ENCODE measurements at places on chromosomes 1 and 21.

- no peak overlapping the region for H3K4me3 ChIP-seq
- DNase-seq = no peak
Observed at GRCh38 chr1:8727809-8728213, 89.6 kb downstream of the RERE start.

DNA sequence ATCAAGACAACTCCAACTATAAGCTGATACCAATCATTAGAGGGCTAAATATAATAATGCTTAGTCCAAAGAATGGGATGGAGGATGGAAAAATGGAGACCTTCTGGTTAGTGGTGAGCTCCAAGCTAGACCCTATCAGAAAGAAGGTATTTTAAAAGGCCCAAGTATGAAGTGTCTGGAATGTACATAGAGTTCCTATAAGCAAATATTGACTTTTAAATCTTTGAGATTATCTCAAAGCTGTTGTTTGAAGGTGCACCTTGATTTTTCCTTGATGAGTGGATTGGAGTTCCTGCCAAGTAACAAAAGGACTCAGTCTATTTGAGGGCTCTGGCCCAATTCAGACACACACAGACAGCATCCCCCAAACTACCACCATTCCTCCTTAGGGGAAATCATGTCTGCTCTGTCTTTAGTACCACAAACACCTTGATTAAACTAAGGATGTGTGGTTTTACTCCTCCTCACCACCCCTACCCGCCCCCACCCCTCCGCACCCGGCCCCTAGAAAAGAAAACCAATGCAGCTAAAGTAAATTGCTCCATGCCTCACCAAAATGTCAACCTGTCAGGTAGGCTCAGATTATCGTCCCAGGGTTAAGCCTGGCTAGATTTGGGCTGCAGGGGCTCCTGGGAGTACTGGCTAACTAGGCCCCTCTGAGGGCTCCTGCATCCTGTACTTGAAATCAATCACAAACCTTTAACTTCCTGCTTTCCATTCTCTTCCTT lies 59.4 kb downstream of the CDC7 start:
- peaks cover 75% of the 10 kb centered on the region for H3K4me1 ChIP-seq
- H3K27me3 ChIP-seq = no peaks in the 10 kb centered on the region
- peak overlapping the region; percentile 67 for H3K4me3 ChIP-seq

- no peak overlapping the region for H3K27ac ChIP-seq
- DNase-seq = no peak
- no peak overlapping the region for H3K4me3 ChIP-seq
Observed at GRCh38 chr1:158124034-158124433, 56.7 kb upstream of the CD1D start.

GRCh38 chr1:84996846-84997666 lies at the start of gene MCOLN2:
Gene MCOLN2 (minus strand): TSS chr1:84997113. CDS start chr1:84996872, 241 bp downstream.
- peaks cover 33% of the 10 kb centered on the region for H3K27me3 ChIP-seq
- peak within 1 kb of the TSS; percentile 85 for H3K4me3 ChIP-seq
- peaks cover 9% of the 10 kb centered on the region for H3K36me3 ChIP-seq
- H3K27ac ChIP-seq = peak within 1 kb of the TSS; percentile 78

DNA sequence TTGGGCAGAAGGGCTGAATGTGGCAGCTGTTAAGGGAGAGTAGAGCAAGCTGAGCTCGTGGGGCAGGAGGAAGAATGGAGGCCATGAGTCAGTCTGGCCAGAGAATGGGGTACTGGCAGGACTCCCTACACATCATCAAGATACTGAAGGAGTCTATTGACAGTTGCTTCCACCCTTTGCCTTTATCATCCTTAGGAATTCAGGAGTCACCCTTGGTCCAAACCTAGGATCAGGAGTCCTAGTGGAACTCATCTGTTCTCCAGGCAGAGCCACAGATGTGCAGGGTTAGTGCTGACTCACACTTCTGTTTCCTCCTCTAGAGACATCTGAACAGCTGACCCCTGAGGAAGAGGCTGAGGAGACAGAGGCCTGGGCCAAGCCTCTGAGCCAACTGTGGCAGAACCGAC lies 18.7 kb upstream of the ST3GAL3 start:
- H3K27me3 ChIP-seq = no peaks in the 10 kb centered on the region
- no peak for DNase-seq
- no peaks in the 10 kb centered on the region for H3K4me1 ChIP-seq

- no peak overlapping the region for H3K4me3 ChIP-seq
- DNase-seq = no peak
- H3K27ac ChIP-seq = no peak overlapping the region
- H3K4me1 ChIP-seq = no peaks in the 10 kb centered on the region
Observed at GRCh38 chr1:29342351-29342750, 106.0 kb downstream of the PTPRU start.

DNA sequence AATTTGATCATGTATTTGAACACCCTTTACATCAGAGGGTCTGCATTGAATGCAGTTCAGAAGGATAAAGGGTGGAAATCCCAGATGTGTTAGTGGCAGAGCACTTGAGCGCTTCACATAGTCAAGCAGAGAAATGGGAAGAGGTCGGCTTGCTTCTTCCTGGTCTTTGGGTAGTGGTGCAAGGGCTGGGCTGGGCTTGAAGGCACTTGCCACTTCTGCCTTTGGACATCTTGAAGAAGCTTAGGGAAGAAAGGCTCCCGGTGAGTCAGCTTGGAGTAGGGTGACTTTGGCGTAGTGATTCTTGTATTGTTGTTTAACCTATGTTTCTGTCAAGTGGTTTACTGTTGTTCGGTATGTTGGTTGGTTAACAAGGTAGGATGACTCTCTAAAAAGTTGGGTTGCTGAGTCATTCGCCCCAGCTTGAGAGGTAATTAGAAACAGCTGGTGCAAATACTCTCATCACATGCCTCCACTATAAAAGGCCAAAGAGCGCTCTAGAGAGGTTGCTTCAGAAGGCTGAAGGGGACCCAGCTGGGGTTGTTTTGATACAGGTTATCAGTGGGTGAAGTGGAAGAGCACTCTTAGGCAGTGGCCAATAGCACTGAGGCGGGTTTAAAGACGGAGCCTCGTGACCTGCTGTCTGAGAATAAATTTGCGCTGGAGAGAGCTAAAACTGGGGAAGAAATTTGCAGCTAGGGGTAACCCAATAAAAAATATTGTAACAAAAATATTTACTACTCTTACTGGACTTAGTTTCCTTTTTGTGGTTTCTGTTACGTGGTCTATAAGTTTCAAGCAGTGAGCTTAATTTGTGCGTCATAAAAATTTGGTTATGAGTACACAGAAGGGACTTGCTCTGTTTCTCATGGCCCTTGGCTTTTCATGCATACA lies 1.4 kb downstream of the BACH1 start:
- H3K27ac ChIP-seq = peak overlapping the region; percentile 87
- H3K27me3 ChIP-seq = no peaks in the 10 kb centered on the region
- DNase-seq = peak; percentile 63
- peak overlapping the region; percentile 91 for H3K4me3 ChIP-seq
- no peaks in the 10 kb centered on the region for H3K36me3 ChIP-seq
- H3K4me1 ChIP-seq = peaks cover 32% of the 10 kb centered on the region

DNA sequence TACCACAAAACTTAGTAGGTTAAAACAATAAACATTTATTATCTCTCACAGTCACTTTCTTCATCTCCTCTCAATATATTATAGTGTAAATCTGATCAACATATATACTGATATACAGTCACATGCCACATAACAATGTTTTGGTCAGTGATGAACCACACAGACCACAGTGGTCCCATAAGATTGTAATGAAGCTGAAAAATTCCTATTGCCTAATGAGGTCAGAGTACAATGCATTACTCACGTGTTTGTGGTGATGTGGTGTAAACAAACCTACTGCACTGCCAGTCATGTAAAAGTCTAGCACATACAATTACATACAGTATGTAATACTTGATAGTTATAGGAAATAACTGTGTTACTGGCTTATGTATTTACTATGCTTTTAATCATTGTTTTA lies 30.1 kb downstream of the OLFML3 start:
- no peaks in the 10 kb centered on the region for H3K36me3 ChIP-seq
- peaks cover 11% of the 10 kb centered on the region for H3K4me1 ChIP-seq
- no peak overlapping the region for H3K27ac ChIP-seq
- no peak for DNase-seq
- H3K4me3 ChIP-seq = no peak overlapping the region

- peak overlapping the region; percentile 19 for H3K27ac ChIP-seq
- peaks cover 9% of the 10 kb centered on the region for H3K4me1 ChIP-seq
- peak overlapping the region; percentile 10 for H3K4me3 ChIP-seq
- no peaks in the 10 kb centered on the region for H3K36me3 ChIP-seq
Observed at GRCh38 chr1:101220906-101221305, 15.9 kb upstream of the S1PR1 start.

- H3K4me3 ChIP-seq = no peak overlapping the region
- peaks cover 21% of the 10 kb centered on the region for H3K27me3 ChIP-seq
- H3K36me3 ChIP-seq = no peaks in the 10 kb centered on the region
- no peak overlapping the region for H3K27ac ChIP-seq
Observed at GRCh38 chr1:235624721-235625333, 24.8 kb downstream of the GNG4 start.

DNA sequence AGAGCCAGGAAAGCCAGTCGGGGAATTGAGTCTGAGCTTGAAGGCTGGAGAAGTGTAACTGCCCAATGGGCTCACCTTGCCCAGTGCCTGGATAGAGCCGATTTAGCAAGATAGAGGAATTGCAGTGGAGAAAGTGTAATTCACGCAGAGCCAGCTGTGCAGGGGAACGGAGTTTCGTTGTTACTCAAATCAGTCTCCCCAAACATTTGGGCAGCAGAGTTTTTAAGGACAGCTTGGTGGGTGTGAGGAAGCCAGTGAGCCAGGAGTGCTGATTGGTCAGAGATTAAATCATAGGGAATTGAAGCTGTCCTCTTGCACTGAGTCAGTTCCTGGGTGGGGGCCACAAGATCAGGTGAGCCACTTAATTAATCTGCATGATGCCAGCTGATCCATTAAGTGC lies 28.4 kb upstream of the NLRP3 start:
- peaks cover 5% of the 10 kb centered on the region for H3K4me1 ChIP-seq
- no peak for DNase-seq

GRCh38 chr1:241749041-241749944 lies 97.2 kb downstream of the WDR64 start:
- DNase-seq = no peak
- H3K4me3 ChIP-seq = no peak overlapping the region
- H3K36me3 ChIP-seq = no peaks in the 10 kb centered on the region
- H3K27ac ChIP-seq = no peak overlapping the region
- peaks cover 9% of the 10 kb centered on the region for H3K27me3 ChIP-seq

GRCh38 chr21:14554948-14555347 lies 8.8 kb upstream of the SAMSN1 start:
- DNase-seq = no peak
- peaks cover 28% of the 10 kb centered on the region for H3K4me1 ChIP-seq
- peak overlapping the region; percentile 2 for H3K4me3 ChIP-seq
- peaks cover 6% of the 10 kb centered on the region for H3K36me3 ChIP-seq
- H3K27me3 ChIP-seq = no peaks in the 10 kb centered on the region

- no peaks in the 10 kb centered on the region for H3K36me3 ChIP-seq
- H3K4me1 ChIP-seq = no peaks in the 10 kb centered on the region
- H3K27ac ChIP-seq = no peak overlapping the region
- peaks cover 12% of the 10 kb centered on the region for H3K27me3 ChIP-seq
- no peak overlapping the region for H3K4me3 ChIP-seq
Observed at GRCh38 chr1:116334868-116335635, 38.0 kb upstream of the ATP1A1 start.

- no peak overlapping the region for H3K4me3 ChIP-seq
- peaks cover 16% of the 10 kb centered on the region for H3K4me1 ChIP-seq
- DNase-seq = no peak
- H3K36me3 ChIP-seq = peaks cover 56% of the 10 kb centered on the region
- no peaks in the 10 kb centered on the region for H3K27me3 ChIP-seq
Observed at GRCh38 chr1:39293375-39294070, 89.0 kb downstream of the MACF1 start.

- peaks cover 4% of the 10 kb centered on the region for H3K4me1 ChIP-seq
- H3K27me3 ChIP-seq = peaks cover 44% of the 10 kb centered on the region
- DNase-seq = no peak
- H3K27ac ChIP-seq = no peak overlapping the region
- no peak overlapping the region for H3K4me3 ChIP-seq
Observed at GRCh38 chr1:205451202-205451601, 4.6 kb downstream of the BLACAT1 start.

DNA sequence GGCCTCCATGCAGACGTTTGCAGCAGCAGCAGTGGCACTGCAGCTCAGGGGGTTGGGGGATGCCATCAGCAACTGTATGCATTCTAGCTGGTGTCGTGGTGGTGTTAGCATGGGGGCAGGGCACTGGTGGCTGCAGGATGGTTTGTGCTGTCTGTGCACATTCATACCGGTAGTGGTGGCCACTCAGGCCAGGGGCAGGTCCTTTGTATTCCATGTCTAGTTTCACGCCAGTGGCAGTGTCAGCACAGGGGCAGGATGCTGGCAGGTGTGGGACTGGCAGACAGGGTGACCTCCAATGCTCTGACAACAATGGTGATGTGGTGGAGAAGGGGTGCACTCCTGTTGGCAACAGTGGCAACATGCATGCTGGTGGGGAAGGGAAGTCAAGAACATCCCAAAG lies 194.2 kb upstream of the LRRC7 start:
- no peaks in the 10 kb centered on the region for H3K27me3 ChIP-seq
- no peak overlapping the region for H3K4me3 ChIP-seq
- DNase-seq = no peak
- H3K27ac ChIP-seq = no peak overlapping the region
- no peaks in the 10 kb centered on the region for H3K4me1 ChIP-seq

- no peak overlapping the region for H3K4me3 ChIP-seq
- no peak for DNase-seq
- no peak overlapping the region for H3K27ac ChIP-seq
Observed at GRCh38 chr1:167751676-167752075, 29.9 kb downstream of the MPZL1 start.

DNA sequence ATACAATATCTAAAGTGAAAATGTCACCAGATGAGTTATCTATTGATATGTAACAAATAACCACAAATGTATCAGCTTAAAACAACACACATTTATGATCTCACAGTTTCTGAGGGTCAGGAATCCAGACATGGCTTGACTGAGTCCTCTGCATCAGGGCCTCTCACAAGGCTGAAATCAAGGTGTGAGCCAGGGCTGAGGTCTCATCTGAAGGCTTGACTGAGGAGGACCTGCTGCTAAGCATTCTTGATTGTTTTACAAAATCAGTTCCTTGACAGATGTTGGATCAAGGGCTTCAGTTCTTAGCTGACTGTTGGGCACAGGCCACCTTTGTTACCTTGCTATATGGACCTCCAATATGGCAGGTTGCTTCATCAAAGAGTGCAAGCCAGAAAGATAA lies 483.7 kb downstream of the CAMTA1 start:
- H3K27ac ChIP-seq = no peak overlapping the region
- no peak for DNase-seq
- peaks cover 55% of the 10 kb centered on the region for H3K27me3 ChIP-seq
- H3K4me1 ChIP-seq = no peaks in the 10 kb centered on the region

- no peaks in the 10 kb centered on the region for H3K36me3 ChIP-seq
- H3K27me3 ChIP-seq = peaks cover 2% of the 10 kb centered on the region
- H3K27ac ChIP-seq = no peak overlapping the region
- H3K4me1 ChIP-seq = no peaks in the 10 kb centered on the region
Observed at GRCh38 chr1:207139616-207140015, 35.6 kb downstream of the C4BPA start.

GRCh38 chr1:109113590-109114341 lies at the start of gene ELAPOR1:
Gene ELAPOR1 (plus strand): TSS chr1:109114115. CDS start chr1:109114184, 69 bp downstream.
- DNase-seq = peak; percentile 83
- H3K27ac ChIP-seq = peak within 1 kb of the TSS; percentile 74
- H3K36me3 ChIP-seq = no peaks in the 10 kb centered on the region

GRCh38 chr1:53328009-53328461 lies at the start of gene LRP8:
Gene LRP8 (minus strand): TSS chr1:53328070. CDS start chr1:53327912, 158 bp downstream.
- H3K4me3 ChIP-seq = peak within 1 kb of the TSS; percentile 95
- H3K27me3 ChIP-seq = no peaks in the 10 kb centered on the region
- H3K4me1 ChIP-seq = peaks cover 29% of the 10 kb centered on the region
- peak within 1 kb of the TSS; percentile 97 for H3K27ac ChIP-seq
- peak; percentile 89 for DNase-seq
